ENCODE measurements at places on chromosomes 2 and 18. TPM values are rescaled to one million over a fixed set of nuclear protein-coding genes. Genes with fewer than 3 reads are reported as not detected.

The GALR1 gene
- total RNA-seq = 0.31 TPM

The KLHL41 gene
- total RNA-seq = 2.8 TPM

The TRIP12 gene
- 300 TPM for total RNA-seq

The RGPD3 gene
- total RNA-seq = 1.3 TPM

Data from parietal lobe (tissue), 2 donors.